Non-pigmented ciliary epithelial cell (primary cell): ENCODE measurements at places on chromosomes 2 and 18.

GRCh38 chr2:62188416-62188815 lies 7.5 kb upstream of the B3GNT2 start:
- no peak for DNase-seq

DNA sequence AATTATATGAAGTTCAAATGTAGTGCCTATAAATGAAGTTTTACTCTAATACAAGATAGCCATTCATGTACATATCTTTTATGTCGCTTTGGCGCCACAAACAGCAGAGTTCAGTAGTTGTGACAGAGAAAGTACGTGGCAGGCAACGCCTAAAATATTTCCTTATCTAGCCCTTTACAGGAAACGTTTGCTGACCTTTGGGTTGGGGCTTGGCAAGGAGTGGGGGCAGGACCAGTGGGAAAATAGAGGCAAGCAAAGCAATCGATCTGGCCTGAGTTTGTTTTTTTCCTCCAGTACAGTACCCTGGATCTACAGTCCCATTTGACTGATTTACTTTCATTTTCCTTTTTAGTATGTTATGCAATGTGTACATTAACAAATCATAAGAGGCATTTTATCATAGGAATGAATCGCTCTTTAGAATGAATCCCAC lies 13.1 kb downstream of the CCDC68 start:
- no peak for DNase-seq

DNA sequence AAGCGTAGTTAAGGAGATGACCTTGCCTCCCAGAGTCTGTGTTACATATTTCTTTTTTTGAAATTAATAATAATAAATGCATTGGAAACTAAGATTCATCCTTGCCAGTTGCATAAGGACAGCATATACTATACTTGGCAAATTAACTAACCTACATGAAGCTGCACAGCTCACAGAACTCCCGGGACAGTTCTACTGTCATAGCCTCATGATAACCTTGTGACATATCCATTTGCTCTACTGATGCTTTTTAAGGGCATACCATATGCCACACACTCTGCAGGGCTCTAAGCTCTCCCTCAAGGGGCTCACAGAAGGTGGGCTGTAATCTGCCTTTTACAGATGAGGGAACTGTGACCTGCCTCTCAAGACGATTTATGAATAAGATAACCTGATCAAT lies 3.8 kb downstream of the ITGB1BP1 start:
- no peak for DNase-seq

- DNase-seq = no peak
Observed at GRCh38 chr2:187302116-187302515, 145.9 kb downstream of the CALCRL start.

- no peak for DNase-seq
Observed at GRCh38 chr2:99772591-99773331, 282.9 kb upstream of the REV1 start.

DNA sequence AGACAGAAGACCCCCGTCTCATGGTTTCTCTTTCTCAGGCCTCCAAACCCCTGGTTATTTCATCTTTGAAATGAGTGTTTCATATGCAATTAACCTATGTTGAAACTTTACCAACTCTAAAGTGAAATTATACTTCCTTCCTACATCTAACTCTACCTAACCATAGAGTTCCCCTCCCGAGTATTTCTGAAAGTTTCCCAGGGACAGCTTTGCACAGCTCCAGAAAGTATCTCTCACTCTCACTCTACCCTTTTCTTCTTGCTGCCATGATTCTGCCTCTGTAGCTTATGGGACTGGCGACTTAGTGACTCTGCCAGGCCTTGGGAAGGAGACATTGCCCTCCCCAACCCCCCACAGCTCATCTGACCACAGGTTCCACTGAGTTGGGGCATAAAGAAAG lies 107.9 kb downstream of the B3GNT2 start:
- no peak for DNase-seq

- DNase-seq = no peak
Observed at GRCh38 chr2:41598161-41598894, 449.5 kb upstream of the PKDCC start.

DNA sequence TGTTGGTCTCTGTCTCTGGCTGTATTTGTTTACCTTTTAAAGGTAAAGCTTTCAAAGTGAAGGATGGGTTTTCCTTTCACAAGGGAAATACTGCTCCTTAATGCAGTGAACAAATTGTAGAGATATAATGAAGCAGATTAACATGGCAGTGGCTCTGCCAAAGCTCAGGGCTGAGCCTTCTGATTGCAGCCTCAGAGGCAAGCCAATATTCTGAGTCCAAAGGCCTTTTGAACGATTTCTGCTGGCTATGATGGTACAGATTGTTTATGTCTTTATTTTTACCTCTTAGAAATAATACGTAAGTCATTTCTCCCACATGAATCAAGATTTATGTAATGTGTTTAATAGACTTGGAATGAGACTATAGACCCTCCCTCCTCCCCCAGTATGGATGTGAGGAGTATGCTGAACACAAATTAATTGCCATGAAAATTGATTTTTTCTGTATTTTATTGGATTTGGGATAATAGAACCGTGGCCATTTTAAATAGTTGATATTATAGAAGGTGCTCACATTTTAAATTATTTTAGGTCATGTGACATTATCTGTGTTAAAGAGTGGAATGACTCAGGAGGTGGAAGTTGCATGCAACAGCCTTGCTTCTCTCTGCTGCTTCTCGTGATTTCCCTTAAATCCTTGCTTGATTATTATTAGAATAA lies 772 bp downstream of the SCN2A start:
- DNase-seq = no peak

DNA sequence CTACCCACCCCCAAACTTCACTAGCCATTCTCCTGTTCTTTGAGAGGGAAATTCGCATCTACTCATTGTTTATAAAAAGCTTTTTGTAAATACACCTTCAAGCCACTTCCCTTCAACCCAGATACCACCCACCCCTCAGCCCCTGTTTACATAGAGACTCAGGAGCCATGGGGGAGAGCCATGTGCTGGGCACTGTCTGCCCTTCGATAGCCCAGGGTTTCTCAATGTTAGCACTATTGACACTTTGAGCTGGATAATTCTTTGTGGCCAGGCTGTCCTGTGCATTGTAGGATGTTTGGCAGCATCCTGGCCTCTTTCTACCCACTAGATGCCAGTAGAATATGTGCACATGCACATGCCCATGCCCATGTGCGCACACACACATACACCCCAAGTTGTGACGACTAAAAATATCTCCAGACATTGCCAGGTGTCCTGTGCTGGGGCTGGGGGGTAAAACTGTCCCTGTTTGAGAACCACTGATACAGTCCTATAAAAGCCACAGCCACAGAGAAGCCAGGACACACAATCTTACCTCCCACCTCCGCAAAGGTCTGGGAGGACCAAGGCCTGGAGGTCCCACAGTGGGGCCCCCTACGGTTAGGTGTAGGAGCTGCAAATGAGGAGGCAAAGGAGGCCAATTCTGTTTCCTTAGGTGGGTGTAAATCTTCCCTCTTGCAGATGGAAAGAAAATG lies 44.5 kb upstream of the ASPRV1 start:
- DNase-seq = no peak

GRCh38 chr18:27014841-27015240 lies 149.3 kb upstream of the AQP4 start:
- DNase-seq = no peak

DNA sequence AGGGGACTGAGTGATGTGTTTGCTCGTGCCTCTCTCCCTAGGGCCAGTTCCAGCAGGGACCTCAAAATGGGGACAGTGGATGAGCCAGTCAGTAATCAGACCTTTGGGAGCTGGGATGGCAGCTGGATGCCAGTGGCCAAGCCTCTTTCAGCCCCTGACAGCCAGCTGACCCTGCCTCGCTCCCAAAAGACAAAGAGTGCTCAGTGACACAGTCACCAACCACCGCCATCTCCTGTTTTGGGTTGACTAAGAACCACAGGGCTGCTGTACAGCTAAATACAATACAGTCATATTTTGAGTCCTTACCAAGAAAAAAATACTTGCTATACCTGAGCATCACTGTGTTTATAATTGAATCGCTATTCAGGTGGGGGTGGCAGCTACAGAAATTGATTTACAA lies 75.7 kb downstream of the POU3F3 start:
- no peak for DNase-seq
